ENCODE measurements at places on chromosomes 16 and 17. TPM values are rescaled to one million over a fixed set of nuclear protein-coding genes. Genes with fewer than 3 reads are reported as not detected.

The ITGAL gene
- 648 TPM for total RNA-seq

DNA sequence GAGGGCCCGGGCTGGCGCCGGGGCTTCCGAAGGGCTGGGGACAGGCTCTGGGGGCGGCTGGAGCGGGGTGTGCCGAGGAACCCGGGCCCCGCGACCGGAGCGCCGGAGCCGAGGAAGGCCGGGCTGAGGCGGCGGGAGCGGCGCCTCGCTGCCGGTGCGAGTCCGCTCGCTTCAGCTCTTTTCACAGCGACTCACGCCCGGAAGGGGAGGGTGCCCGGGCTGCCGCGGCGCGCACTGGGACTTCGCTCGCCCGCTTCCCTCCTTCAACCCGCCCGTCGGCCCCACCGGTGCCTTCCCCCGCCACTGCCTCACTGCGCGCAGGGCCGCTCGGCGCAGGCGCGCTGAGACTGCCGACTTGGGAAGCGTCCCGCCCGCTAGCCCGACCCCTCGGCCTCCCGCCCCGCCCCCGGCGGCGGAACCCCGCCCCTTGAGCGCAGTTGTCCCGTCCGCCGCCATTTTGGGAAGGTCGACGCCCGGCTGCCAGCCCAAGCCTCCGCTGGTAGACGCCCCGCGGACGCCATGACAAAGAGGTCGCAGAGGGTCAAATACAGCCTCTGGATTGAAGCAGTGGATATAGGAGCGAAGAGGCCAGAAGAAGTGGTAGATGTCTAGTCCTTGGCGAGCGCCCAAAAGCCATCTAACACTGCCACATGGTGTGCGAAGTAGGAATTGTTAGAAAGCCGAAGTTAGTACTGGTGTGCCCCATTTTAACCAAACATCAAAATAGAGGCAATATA is at the start of gene UBE2G1:
Gene UBE2G1 (minus strand): TSS at position 349 of the 737 bp plus-strand sequence. CDS start 359 bp downstream, outside the sequence.
- H3K36me3 ChIP-seq: peaks cover 6% of the 10 kb centered on the region
- no peaks in the 10 kb centered on the region for H3K27me3 ChIP-seq
- DNase-seq: peak; percentile 98
- H3K4me3 ChIP-seq: peak within 1 kb of the TSS; percentile 70
- H3K27ac ChIP-seq: peak within 1 kb of the TSS; percentile 76
- H3K4me1 ChIP-seq: peaks cover 17% of the 10 kb centered on the region

DNA sequence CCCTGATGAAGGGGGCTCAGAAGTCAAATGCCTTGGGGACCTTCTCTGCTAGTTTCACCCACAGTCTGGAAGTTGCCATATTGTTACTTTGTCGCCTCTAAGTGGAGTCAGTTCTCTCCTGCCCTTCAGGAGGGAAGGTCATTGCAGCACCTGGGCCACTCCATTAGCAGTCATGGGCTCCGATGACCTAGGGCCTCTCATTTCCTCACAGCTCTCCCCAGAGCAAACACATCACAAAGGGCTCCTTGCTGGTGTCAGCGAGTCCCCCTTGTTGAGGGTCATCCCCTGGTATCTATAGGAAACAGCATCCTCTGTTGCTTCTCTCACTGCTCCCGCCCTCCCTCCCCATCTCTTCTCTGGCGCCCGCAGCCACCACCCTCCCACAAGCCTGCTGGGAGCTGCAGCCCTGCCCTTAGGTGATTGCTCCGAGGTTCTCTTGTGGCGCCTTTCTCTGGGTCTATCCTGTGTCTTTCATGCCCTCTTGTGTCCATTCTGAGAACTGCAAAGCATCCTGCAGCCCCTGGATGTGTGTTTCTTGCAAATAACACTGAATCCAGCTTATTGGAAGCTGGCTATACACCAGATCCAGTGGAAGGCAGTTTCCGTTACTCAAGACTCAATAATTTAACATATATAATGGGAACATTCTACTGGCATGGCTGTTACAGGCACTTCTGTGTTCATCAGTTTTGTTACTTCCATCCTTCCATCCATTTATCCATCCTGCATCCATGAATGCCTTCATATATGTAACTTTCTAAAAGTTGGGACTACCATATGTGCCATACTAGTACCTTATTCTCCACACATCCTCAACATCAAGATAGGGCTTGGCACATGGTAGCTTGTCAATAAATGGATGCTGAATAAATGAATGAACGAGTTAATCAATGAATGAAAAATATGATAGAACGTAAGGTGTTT is 21.2 kb downstream of the PDILT start:
- no peak overlapping the region for H3K27ac ChIP-seq
- no peaks in the 10 kb centered on the region for H3K36me3 ChIP-seq
- DNase-seq: no peak
- H3K4me3 ChIP-seq: no peak overlapping the region
- no peaks in the 10 kb centered on the region for H3K4me1 ChIP-seq

- H3K27ac ChIP-seq: no peak overlapping the region
- no peak overlapping the region for H3K4me3 ChIP-seq
- peaks cover 12% of the 10 kb centered on the region for H3K4me1 ChIP-seq
These were observed 44.3 kb downstream of the WNT3 start for GRCh38 chr17:46774108-46774737.

The NSRP1 gene
- 35.7 TPM for total RNA-seq

The RNF135 gene
- 6.4 TPM for total RNA-seq

- no peaks in the 10 kb centered on the region for H3K27me3 ChIP-seq
- H3K27ac ChIP-seq: no peak overlapping the region
- H3K36me3 ChIP-seq: no peaks in the 10 kb centered on the region
- DNase-seq: no peak
These were observed 1.8 kb downstream of the CCDC78 start for GRCh38 chr16:724188-725040.

- no peak overlapping the region for H3K27ac ChIP-seq
- no peak for DNase-seq
- peaks cover 10% of the 10 kb centered on the region for H3K36me3 ChIP-seq
- H3K4me3 ChIP-seq: no peak overlapping the region
These were observed 728.3 kb upstream of the CDH8 start for GRCh38 chr16:62764572-62764971.

DNA sequence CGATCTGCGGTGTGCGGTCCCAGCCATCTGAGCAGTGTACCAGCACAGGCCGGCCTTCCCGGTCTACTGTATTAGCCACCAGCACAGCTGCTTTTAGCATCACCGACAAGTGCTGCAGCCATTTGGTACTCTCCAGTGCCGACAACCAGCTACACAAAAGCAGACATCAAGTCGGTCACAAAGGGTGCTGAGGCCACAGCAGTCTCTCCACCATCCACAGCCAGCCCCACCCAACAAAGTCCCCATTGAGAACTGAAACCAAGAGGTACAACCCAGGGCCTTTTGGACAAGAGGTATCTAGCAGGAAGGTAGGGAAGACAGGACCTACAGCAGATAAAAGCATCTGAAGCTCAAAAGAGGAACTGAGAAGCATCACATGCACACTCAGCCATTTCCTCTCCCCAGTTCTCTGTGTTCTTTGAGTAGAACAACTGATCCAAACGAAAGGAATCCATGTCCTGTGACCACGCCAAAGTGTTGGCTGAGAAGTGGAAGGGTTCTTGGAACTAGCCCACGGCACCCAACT is 9.5 kb downstream of the MTMR4 start:
- no peaks in the 10 kb centered on the region for H3K27me3 ChIP-seq
- no peak for DNase-seq
- H3K36me3 ChIP-seq: peaks cover 24% of the 10 kb centered on the region
- H3K27ac ChIP-seq: no peak overlapping the region

DNA sequence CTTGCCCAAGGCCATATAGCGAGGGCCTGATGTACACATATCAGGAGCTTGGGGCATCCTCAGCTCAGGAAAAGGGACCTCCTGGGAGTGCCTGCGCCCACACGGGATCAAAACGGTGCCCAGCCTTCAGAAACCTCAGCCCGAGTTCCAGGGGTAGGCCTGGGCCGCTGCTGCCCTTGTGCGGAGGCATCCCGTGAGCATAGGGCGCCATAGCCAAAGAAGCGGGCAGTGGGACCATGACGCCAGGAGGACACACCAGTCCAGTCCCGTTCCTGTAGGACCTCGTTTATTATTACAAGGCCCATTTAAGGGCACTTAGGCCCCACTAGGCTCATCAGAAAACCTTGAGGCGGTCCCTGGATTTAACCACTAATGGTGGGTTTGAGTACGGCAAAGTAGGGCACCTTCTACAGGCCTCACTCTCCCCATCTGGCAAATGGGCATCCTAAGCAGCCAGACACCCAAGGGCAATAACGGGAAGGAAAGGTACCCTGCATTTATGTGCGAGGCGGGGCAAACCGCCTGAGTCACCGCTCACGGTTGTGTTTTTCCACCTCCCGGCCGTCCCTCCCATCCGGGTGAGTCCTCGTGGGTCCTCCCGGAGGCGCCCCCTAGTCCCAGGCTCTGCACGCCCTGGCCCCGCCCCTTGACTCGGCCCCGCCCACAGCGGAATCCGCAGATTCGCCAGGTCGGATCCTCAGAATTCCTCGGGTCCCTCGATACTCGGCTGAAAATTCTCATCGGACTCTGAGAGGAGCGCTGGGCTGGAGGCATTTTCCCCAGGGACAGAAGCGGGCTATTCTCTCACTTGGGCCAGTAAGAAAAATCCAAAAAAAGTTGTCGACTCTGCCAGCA is 726 bp upstream of the SETD1A start:
- peak overlapping the region; percentile 99 for H3K27ac ChIP-seq
- H3K36me3 ChIP-seq: peaks cover 18% of the 10 kb centered on the region
- H3K4me1 ChIP-seq: peaks cover 31% of the 10 kb centered on the region
- peak overlapping the region; percentile 95 for H3K4me3 ChIP-seq
- peak; percentile 93 for DNase-seq

DNA sequence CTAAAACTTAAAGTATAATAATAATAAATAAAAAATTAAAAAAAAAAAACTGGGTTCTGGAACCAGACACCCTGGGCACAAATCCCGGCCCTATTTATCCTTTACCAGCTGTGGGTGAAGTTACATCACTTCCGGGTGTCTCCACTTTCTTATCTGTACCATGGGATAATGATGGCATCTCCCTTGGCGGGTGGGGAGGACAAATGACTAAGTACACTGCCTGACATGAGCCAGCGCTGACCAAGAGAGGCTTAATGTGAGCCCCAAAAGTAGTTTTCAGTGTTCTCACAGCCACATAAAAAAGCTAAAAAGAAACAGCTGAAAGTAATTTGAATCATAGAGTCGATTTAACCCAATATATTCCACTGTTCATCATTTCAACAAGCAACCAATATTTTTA is 424.9 kb downstream of the SOX9 start:
- peaks cover 8% of the 10 kb centered on the region for H3K27me3 ChIP-seq
- no peak for DNase-seq
- H3K27ac ChIP-seq: no peak overlapping the region
- H3K36me3 ChIP-seq: no peaks in the 10 kb centered on the region

DNA sequence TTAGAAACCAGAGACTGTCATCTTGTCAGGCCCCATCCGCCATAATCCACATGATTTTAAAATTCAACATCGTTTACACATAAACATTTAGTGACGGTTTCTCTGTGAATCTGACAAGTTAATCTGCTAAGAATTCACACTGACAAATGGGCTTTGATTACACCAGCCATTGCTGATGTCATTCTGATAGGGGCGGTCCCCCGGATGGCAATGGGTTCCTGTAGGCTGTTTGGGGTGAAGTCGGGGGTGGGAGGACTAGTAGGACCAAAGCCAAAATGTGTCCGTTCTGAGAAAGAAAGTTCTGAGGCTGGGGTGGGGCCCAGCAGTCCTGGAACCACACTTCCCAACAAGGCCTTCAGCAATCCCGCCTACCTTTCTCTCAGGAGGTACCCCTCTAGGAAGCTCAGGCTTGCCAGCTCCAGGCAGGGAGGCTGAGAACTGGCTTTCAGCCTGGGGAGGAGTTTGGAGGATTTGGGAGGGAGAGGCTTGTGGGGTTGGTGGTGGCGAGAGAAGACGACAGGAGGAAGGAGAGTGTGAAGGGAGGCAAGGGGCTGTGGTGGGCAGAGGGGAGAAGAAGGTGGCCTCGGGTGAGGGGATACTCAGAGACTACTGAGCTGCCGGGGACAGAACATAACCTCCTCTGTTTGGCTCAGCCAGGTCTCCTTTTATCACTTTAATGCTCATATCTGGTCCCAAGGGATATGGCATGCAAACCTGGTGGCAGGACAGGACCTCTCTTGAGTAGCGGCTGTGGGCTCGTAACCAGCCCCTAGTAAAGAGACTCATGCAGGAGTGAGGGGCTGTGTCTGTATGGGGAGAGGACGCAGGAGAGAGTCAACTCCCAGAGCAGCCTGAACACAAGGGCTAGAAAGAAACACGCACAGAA is 8.6 kb downstream of the HIC1 start:
- H3K4me1 ChIP-seq: peaks cover 36% of the 10 kb centered on the region
- peaks cover 4% of the 10 kb centered on the region for H3K36me3 ChIP-seq
- H3K27ac ChIP-seq: peak overlapping the region; percentile 75
- no peak for DNase-seq
- H3K4me3 ChIP-seq: peak overlapping the region; percentile 3

DNA sequence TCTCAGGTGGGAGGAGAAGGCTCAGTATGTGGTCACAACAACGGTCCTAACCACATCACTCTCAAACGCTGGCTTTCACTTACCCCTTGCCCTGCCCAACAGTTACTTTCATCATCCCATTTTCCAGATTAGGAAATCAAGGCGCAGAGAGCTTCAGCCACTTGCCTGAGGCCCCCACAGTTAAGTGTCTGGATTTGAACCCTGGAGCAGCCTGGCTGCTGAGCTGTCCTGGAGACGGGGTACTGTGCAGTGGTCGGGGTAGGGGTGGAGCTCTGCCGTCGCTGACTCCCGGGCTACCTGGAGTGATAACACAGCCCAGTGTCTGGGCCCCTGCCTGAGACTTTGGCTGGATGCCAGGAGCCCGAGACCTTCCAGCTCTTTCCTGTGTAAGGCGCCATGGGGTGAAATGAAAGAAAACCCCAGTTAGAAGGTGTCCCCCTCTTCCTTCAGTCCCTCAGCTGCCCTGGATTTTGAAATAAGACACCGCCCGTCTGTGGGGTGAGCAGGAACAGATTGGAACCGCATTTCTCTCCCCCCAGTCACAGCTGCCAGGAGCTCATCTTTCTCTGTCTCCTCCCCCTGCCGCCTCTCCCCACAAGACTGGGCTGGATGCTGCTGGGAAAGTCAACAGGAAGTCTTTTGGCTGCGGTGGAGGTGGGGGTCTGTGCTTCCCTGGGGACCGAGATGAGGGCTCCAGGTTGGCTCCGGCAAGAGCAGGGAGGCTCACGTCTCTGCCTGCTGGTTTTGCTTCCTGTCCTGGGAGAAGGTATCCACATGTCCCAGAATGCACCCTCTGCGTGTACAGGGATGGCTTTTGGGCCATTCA is 280.2 kb downstream of the SEC14L1 start:
- no peaks in the 10 kb centered on the region for H3K27me3 ChIP-seq
- no peaks in the 10 kb centered on the region for H3K36me3 ChIP-seq
- peak overlapping the region; percentile 69 for H3K27ac ChIP-seq
- H3K4me1 ChIP-seq: peaks cover 15% of the 10 kb centered on the region
- peak overlapping the region; percentile 50 for H3K4me3 ChIP-seq

- H3K4me1 ChIP-seq: peaks cover 11% of the 10 kb centered on the region
- peaks cover 11% of the 10 kb centered on the region for H3K36me3 ChIP-seq
- no peak overlapping the region for H3K27ac ChIP-seq
These were observed 21.9 kb upstream of the FAAP100 start for GRCh38 chr17:81573794-81574642.

GRCh38 chr17:18916816-18917500 is 35.0 kb upstream of the SLC5A10 start:
- DNase-seq: no peak
- peaks cover 21% of the 10 kb centered on the region for H3K36me3 ChIP-seq
- no peak overlapping the region for H3K4me3 ChIP-seq
- H3K27me3 ChIP-seq: no peaks in the 10 kb centered on the region
- no peak overlapping the region for H3K27ac ChIP-seq
- H3K4me1 ChIP-seq: peaks cover 27% of the 10 kb centered on the region

All from natural killer cell treated with Interleukin-12 subunit alpha and Interleukin-12 subunit beta and Interleukin-15 and Interleukin-18, amount 100 ng/mL, for 72 hours (primary cell).